ENCODE measurements at places on chromosomes 4 and X. TPM values are rescaled to one million over a fixed set of nuclear protein-coding genes. Genes with fewer than 3 reads are reported as not detected.

- H3K36me3 ChIP-seq = peaks cover 15% of the 10 kb centered on the region
- peak; percentile 18 for DNase-seq
- no peaks in the 10 kb centered on the region for H3K27me3 ChIP-seq
- H3K4me1 ChIP-seq = peaks cover 3% of the 10 kb centered on the region
Observed at GRCh38 chr4:1337376-1337831, 9.6 kb upstream of the UVSSA start.

- no peak overlapping the region for H3K4me3 ChIP-seq
- no peaks in the 10 kb centered on the region for H3K36me3 ChIP-seq
- H3K27me3 ChIP-seq = no peaks in the 10 kb centered on the region
- H3K4me1 ChIP-seq = no peaks in the 10 kb centered on the region
Observed at GRCh38 chr4:171378323-171378722, 434.9 kb upstream of the GALNTL6 start.

GRCh38 chrX:71636438-71637252, 18.3 kb upstream of the CXCR3 start:
- no peaks in the 10 kb centered on the region for H3K27me3 ChIP-seq
- no peak for DNase-seq
- H3K36me3 ChIP-seq = no peaks in the 10 kb centered on the region
- H3K27ac ChIP-seq = no peak overlapping the region

SMARCA1 gene
- 1.3 TPM for total RNA-seq

DNA sequence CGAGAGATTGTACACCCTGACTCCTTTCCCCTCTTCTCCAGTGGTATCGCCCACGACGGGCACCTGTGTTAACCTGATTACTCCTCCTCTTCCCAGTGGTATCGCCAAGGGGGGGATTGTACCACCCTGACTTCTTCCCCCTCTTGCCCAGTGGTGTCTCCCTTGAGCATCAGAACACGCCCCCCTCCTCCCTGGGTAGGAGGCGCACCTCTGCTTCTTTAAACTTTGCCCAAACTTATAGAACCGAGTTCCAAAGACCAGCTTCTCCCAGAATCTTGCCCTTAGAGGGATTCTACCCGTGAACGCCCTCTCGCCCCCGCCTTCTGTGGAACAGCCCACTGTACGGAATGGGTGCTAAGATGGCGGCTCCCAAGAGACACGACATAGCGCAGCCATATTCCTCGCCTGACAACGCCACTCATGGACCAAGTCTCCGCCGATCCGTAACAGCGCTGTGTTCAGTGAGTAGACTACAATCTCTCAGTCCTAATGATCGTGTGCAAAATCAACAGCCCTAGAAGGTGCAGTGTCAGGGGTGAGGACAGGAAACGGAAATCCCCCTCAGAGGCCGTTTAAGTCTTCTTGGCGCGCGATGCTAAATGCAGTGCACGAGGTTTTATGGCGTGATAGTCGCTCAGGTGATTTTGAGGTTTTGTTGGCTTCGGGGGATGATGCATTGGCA, 4.2 kb upstream of the ZNF157 start:
- H3K27me3 ChIP-seq = no peaks in the 10 kb centered on the region
- peak; percentile 70 for DNase-seq
- H3K36me3 ChIP-seq = no peaks in the 10 kb centered on the region
- H3K4me3 ChIP-seq = peak overlapping the region; percentile 90
- peaks cover 26% of the 10 kb centered on the region for H3K4me1 ChIP-seq

DNA sequence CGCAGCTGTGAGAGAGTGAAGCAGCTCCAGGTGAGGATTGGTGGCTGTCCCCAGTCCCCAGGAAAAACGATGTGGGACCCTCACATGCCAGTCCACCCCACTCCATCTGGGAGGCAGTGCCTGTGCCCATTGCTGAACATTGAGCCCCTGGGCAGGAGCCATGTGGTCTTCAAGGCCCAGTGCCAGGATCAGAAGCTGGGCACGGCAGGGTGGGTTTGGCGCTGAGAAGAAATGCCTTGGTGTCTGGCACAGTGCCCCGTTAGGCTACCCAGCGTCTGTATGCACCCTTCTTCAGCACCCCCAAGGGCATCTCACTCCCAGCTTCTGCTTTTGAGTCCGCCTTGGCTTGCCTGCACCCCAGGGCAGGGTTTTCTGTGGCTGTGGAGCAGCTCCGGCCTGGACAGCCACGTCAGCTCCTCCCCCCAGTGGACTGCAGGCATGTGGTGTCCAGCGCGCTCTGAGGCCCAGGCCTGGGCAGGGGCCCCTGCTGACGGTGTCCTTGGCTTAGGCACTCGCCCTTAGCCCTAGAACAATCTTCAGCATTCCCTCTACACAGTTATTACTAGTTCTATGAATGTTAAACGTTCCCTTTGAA, 28.6 kb downstream of the RGS12 start:
- H3K27ac ChIP-seq = no peak overlapping the region
- H3K27me3 ChIP-seq = peaks cover 8% of the 10 kb centered on the region
- H3K4me1 ChIP-seq = peaks cover 7% of the 10 kb centered on the region

GRCh38 chr4:113419631-113420030, 341.9 kb downstream of the CAMK2D start:
- DNase-seq = no peak
- no peak overlapping the region for H3K4me3 ChIP-seq
- no peaks in the 10 kb centered on the region for H3K4me1 ChIP-seq
- peaks cover 10% of the 10 kb centered on the region for H3K27me3 ChIP-seq
- H3K27ac ChIP-seq = no peak overlapping the region

DNA sequence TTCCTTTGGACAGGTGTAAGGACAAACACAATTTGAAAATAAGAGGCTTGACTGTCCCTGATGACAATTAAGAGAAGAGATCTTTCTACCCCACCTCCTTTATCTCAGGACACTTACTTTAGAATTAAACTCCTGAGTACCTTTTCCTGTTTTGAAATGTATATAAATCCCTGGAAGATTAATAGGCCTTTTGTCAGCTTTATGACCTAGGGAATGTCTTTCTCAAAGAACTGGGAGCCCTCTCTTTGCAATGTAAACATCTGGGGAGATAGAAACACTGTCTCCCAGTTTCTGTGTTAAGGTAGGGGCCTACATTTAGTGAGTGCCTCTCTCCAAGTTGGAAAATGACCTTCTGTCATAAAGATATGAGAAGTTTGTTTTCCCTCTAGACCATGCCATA, 31.7 kb downstream of the AGA start:
- H3K27me3 ChIP-seq = no peaks in the 10 kb centered on the region
- H3K4me1 ChIP-seq = peaks cover 3% of the 10 kb centered on the region
- no peak overlapping the region for H3K4me3 ChIP-seq
- DNase-seq = no peak
- H3K36me3 ChIP-seq = no peaks in the 10 kb centered on the region

NUDT10 gene
- not detected for total RNA-seq

DNA sequence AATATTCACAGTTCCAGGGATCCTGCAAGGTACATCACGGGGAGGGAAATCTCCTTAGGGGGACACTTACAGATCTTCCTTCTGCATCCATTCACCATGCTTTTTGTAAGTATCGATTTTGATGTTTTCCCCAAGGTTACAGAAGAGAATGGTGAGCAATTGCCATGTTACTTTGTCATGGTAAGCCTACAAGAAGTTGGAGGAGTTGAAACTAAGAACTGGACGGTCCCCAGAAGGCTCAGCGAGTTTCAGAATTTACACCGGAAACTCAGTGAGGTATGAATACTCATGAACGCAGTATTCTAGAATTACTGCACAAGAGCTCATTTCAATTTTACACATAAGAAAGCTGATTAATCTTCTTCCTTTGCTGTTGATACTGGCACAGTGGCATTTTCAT, 53.9 kb downstream of the LRP2BP start:
- peaks cover 9% of the 10 kb centered on the region for H3K4me1 ChIP-seq
- no peak overlapping the region for H3K4me3 ChIP-seq
- H3K27ac ChIP-seq = no peak overlapping the region
- no peak for DNase-seq

GRCh38 chrX:36961590-36961989, 46.6 kb upstream of the FAM47C start:
- no peaks in the 10 kb centered on the region for H3K4me1 ChIP-seq
- no peak overlapping the region for H3K4me3 ChIP-seq
- no peaks in the 10 kb centered on the region for H3K36me3 ChIP-seq
- H3K27ac ChIP-seq = no peak overlapping the region
- peaks cover 16% of the 10 kb centered on the region for H3K27me3 ChIP-seq
- no peak for DNase-seq

- H3K36me3 ChIP-seq = peaks cover 15% of the 10 kb centered on the region
- no peaks in the 10 kb centered on the region for H3K27me3 ChIP-seq
- H3K4me3 ChIP-seq = no peak overlapping the region
- H3K27ac ChIP-seq = peak overlapping the region; percentile 70
Observed at GRCh38 chrX:102964940-102965339, 27.9 kb downstream of the RAB40AL start.

WDR45 gene
- 124 TPM for total RNA-seq

ARSH gene
- total RNA-seq = not detected

F9 gene
- not detected for total RNA-seq

GRCh38 chr4:174483792-174484191, 38.5 kb downstream of the HPGD start:
- no peak for DNase-seq
- no peak overlapping the region for H3K27ac ChIP-seq
- no peaks in the 10 kb centered on the region for H3K27me3 ChIP-seq

DNA sequence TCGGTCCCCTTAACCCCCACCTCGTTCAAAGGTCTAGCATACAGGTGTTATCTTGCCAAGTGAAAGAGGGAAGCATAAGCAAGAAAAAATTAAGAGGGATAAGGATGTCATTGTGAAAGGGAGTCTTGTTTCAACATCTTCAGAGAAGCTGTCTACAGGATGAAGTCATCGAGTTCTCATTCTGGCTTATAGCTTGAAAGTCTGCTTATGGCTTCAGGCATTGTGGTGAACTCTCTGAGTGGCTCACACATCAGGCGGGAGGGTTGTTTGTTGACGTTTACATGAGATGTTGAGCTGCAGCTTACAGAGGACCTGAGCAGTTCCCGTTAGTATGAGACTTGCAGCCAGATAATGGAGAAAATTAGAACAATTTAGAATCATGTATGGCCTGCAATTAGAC, 16.6 kb downstream of the MAGEA9B start:
- H3K27ac ChIP-seq = no peak overlapping the region
- H3K27me3 ChIP-seq = no peaks in the 10 kb centered on the region
- no peak overlapping the region for H3K4me3 ChIP-seq
- H3K36me3 ChIP-seq = no peaks in the 10 kb centered on the region
- H3K4me1 ChIP-seq = no peaks in the 10 kb centered on the region

DNA sequence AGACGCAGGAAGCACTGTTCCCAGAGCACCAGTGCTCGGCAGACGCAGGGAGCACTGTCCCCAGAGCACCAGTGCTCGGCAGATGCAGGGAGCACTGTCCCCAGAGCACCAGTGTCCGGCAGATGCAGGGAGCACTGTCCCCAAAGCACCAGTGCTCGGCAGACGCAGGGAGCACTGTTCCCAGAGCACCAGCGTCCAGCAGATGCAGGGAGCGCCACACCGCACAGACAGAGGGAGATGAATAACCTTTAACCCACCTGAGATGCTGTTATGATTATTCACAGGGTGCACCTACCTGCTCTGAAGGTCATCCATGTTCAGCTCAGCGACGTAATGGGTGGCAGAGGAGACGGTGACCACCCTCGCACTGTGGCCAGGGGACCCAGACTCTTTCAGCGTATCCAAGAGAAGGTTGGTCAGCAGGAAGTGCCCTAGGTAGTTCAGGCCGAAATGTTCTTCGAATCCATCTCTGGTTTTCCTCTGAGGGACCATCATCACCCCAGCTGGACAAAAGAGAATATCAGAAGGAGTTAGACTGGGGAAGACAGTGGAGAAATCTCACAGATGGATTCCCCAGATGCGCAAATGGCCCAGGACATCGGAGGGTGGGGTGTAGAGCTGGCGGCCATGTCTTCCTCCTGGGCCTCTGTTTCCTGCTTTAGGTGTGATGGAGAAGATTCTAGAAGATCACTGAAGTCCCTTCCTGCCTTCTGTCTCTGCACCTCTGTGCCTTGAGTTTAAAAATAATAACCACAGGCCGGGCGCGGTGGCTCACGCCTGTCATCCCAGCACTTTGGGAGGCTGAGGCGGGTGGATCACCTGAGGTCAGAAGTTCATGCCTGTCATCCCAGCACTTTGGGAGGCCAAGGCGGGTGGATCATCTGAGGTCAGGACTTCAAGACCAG, 234.1 kb downstream of the DHRSX start:
- H3K4me3 ChIP-seq = no peak overlapping the region
- H3K36me3 ChIP-seq = peaks cover 5% of the 10 kb centered on the region
- no peaks in the 10 kb centered on the region for H3K27me3 ChIP-seq
- no peak overlapping the region for H3K27ac ChIP-seq

SLC7A11 gene
- total RNA-seq = 0.30 TPM

ANXA3 gene
- not detected for total RNA-seq

- no peaks in the 10 kb centered on the region for H3K27me3 ChIP-seq
- peaks cover 2% of the 10 kb centered on the region for H3K4me1 ChIP-seq
- H3K36me3 ChIP-seq = no peaks in the 10 kb centered on the region
Observed at GRCh38 chr4:79574741-79575451, 166.9 kb upstream of the GK2 start.

- peaks cover 4% of the 10 kb centered on the region for H3K36me3 ChIP-seq
- peaks cover 2% of the 10 kb centered on the region for H3K27me3 ChIP-seq
- no peaks in the 10 kb centered on the region for H3K4me1 ChIP-seq
- no peak overlapping the region for H3K4me3 ChIP-seq
- no peak overlapping the region for H3K27ac ChIP-seq
Observed at GRCh38 chr4:183297675-183298074, 22.4 kb downstream of the CLDN22 start.

DNA sequence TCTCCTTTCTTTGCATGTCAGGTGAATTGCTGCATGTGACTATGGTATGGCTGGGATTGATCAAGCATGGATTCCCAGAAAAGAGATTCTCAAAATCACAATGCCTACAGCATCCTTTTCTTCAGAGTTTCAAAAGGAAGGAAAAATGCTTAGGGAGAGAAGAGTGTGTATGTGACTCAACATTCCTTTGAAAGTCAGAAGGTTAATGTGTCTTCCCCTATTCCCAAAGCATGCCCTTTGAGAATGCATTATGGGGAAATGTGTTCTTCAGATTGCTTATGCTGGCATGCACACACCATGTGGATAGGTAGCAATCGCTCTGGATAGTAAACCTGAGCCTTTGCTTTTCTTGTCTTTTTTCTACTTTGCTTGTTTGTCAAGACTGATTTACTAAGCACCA, 78.5 kb downstream of the ELOVL6 start:
- H3K4me1 ChIP-seq = peaks cover 8% of the 10 kb centered on the region
- no peak for DNase-seq
- H3K27me3 ChIP-seq = no peaks in the 10 kb centered on the region
- no peaks in the 10 kb centered on the region for H3K36me3 ChIP-seq
- no peak overlapping the region for H3K4me3 ChIP-seq

GRCh38 chrX:150966235-150966634, 16.9 kb upstream of the HMGB3 start:
- H3K4me3 ChIP-seq = no peak overlapping the region
- no peak overlapping the region for H3K27ac ChIP-seq
- H3K4me1 ChIP-seq = no peaks in the 10 kb centered on the region
- H3K27me3 ChIP-seq = no peaks in the 10 kb centered on the region
- DNase-seq = no peak

Measured in naive thymus-derived CD8-positive, alpha-beta T cell (primary cell).